ENCODE measurements at places on chromosomes 16 and 17. TPM values are rescaled to one million over a fixed set of nuclear protein-coding genes. Genes with fewer than 3 reads are reported as not detected.

HOXB6 gene
- polyA plus RNA-seq = 2.5 TPM

CMTM2 gene
- polyA plus RNA-seq = 0.61 TPM

SLC5A10 gene
- polyA plus RNA-seq = 0.29 TPM

- no peak for DNase-seq
Measured at GRCh38 chr17:38578229-38579082, 27.3 kb downstream of the SRCIN1 start.

DNA sequence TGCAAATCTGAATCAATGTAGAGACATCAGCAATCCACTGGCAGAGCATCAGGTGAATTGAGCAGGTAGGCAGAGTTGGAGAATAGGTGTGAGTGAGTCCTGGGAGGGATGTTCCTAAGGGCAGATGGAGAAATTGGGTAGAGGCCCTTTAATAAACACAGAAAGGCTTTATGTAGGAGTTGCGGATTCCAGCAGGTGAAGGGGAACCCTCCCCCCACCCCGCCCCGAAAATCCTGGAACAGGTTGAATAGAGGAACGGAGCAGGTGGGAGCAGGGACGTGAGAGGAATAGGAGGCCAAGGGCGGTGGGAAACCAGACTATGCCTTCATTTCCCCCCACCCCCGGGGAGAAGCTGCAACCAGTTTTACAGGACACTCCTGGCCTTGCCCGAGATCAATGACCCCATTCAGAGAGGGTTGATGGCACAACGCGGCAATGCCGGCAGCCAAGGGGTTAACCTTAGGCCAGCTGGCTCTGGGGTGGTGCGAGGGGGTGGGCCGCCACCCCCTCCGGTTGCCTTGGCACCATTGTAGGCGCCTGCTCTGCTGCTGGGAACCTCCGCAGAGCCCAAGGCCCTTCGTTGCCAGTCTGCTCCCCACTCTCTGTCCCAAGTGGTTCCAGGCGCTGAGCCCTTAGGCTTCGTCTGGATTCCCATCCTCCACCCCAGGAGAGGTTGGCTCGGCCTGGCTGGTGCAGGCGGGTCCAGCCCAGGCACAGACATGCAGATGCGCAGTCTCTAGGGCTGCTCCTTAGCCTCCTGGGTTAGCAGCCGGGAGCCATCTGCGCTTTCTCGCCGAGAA is 814 bp upstream of the RUNDC3A start:
- DNase-seq = no peak

DNA sequence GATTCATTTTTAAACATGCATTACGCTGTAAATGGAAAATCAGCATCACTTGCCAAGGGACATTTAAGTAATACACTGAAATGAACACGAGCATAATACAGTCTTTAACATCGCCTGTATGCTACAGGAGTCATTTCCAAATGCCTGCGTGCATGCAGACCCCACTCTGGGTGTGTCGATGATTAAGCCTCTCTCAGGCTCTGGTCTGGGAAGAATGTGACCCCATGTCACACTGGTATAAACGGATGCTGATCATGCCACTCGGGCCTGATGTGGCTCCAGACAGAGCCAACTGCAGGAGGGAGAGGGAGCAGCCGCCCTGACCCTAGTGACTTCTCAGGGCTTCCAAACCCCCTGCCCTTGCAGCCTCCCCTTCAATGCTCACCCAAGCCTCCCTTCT is 10.8 kb downstream of the EMP2 start:
- DNase-seq = no peak

DNA sequence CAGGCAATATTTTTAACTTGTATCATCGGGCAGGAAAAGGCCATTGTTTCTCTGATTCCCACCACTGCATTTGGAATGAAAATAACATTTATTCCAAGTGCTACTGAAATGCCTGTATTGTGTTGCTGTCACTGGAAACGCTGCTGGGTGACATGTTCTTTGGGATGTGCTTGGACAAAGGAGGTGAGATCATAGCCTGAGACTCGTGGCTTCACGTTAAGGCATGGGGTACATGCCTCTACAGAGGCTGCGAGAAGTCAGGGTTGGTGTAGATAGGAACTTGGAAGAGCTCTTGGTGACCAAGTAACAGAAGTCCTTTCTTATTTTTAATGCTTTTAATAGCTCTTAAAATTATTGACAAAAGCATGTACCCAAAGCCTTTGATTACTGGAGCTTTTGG is 58.8 kb upstream of the MAF start:
- DNase-seq = no peak

GRCh38 chr16:7317982-7318381 is 14.7 kb upstream of the RBFOX1 start:
- DNase-seq = no peak

DNA sequence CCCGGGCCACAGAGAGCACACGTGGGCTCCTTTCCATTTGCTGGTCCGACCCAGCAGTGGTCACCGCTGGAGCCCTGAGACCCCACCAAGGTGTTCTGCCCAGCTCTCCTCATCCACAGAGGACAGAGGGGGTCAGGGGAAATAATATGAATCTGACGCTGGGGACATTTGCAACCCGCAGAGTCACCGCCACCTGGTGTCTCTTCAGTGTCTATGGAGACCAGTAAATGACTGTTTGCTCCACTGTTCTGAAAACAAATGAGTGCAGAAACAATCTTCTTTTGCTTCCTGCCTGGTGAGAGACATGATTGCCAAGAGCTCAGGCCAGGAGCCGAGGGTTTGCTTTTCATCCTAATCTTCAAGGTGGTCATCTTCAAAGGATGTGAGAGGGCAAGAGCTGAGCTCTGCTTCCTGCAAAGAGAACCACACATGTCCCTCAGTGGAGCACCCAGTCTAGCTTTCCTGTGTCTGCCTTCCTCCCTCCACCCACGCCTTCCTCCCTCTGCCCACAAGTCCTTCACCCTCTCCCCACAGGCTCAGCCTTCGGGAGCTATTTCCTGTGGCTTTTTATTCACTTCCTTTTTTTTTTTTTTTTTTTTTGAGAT is 14.7 kb upstream of the KLHDC4 start:
- DNase-seq = no peak

GRCh38 chr16:22375117-22375962 is 921 bp upstream of the CDR2 start:
- no peak for DNase-seq

- no peak for DNase-seq
Measured at GRCh38 chr17:75371981-75372380, 33.5 kb downstream of the GRB2 start.

DNA sequence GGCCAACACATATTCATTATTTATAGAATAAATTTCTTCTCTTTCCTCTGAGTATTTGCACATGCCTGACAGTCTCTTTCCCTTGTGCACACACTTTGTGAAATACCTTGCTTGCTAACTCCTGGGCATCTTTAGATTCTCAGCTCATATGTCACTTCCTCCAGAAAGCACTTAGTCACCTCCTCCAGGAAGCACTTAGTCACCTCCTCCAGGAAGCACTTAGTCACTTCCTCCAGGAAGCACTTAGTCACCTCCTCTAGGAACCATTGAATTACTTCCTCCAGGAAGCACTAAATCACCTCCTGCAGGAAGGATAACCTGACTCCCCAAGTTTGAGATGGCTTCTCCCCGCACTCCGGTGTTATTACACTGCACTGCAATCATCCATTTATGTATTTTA is 462.5 kb upstream of the EEF2KMT start:
- DNase-seq = no peak
